RPMI7951 (cell line): ENCODE measurements at places on chromosomes 5 and 9.

- peak; percentile 3 for DNase-seq
These were observed 210.9 kb downstream of the ESM1 start for GRCh38 chr5:54774281-54775170.

DNA sequence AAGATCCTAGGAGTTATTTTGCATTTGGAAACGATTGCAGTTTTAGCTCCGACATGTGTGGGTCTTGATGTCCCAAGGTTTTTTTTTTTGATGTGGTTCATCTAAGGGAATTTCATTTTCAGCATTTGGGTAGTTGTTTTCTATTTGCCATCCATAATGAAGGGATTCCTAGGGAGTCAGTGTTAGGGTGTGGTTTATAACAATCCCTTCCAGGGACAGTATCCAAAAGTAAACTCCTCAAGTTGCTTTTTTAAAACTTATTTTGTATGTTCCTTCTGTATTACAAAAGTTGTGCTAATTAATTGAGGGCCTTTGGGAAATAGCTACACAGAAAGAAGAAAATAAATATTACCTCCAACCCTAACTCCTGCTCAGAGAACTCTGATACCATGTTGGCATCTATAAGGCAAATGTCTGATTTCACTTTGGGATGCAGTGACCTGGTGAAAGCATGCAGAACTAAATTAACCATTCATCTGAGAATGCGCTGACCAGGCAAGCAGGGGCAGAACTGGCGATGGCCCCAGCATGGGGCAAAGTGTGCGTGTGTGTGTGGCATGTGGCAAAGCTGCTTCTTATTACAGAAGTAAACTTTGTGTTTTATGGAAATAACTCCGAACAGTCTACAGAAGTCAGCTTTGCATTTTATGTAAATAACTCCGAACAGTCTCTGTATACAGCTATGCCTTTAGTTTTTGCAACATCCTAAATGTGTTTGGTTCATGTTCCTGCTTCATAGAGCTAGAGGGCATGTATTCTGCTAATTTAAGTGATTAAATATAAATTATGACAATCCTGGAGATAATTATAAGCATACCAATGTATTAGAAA is 237.2 kb downstream of the TRPM3 start:
- DNase-seq: no peak

GRCh38 chr5:147748590-147748989 is 33.9 kb downstream of the JAKMIP2 start:
- no peak for DNase-seq

- no peak for DNase-seq
These were observed 345.1 kb downstream of the SPATA31D1 start for GRCh38 chr9:82333671-82334070.

GRCh38 chr5:138926688-138927448 is 51.7 kb upstream of the LRRTM2 start:
- no peak for DNase-seq

DNA sequence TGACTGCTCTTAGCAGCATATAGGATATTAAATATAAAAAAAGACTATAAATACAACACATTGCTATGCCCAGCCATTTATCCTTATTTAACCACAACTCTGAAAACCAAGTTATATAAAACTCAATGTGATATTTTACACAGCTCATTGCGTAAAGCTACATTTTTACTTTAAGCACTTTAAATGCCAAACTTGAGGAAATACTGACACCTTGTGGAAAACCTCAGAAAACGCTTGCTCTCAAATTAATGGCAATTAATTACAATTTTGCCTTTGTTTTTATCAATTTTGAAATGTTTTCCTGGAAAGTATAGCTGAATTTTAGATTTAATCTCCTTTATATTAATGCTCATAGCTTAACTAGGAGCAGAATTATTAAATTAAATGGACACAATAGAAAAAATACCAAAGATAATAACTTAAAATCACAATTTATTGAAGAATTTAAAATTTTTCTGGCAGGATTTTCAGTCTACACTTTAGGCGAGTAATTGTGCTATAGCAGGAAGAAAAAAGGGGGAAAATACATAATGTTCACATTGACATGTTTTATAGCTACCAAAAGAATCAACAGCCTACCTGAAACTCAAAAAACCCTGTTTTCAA is 25.2 kb upstream of the PLAC8L1 start:
- peak; percentile 19 for DNase-seq

GRCh38 chr5:61184708-61185107 is 22.4 kb upstream of the SMIM15 start:
- DNase-seq: no peak

DNA sequence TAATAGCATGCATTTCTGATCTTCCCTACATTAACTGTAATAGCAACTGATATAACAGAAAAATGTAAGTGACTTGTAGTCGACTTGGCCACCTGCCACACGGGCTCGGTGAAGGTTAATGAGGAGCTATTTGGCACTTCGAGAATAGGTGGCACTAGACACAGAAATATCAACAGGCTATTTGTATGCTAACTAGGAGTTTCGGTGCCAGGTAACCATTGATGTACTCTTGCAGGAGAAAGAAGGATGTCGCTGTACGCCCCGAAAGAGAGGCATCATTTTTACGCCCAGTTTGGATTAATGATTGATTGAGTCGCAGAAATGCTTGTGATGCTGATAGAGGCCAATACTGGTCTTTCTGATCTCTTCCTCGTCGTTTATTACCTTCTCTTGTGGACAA is 516 bp upstream of the DMRT2 start:
- DNase-seq: no peak

- no peak for DNase-seq
These were observed 25.4 kb downstream of the EPB41L4B start for GRCh38 chr9:109295221-109296130.

GRCh38 chr5:63553073-63553472 is 409.2 kb downstream of the HTR1A start:
- DNase-seq: no peak

GRCh38 chr5:107876261-107876660 is 205.5 kb upstream of the EFNA5 start:
- DNase-seq: no peak

- peak; percentile 76 for DNase-seq
These were observed 26.6 kb upstream of the CRB2 start for GRCh38 chr9:123329329-123329955.

GRCh38 chr5:77308154-77308960 is 97.9 kb downstream of the PDE8B start:
- no peak for DNase-seq

DNA sequence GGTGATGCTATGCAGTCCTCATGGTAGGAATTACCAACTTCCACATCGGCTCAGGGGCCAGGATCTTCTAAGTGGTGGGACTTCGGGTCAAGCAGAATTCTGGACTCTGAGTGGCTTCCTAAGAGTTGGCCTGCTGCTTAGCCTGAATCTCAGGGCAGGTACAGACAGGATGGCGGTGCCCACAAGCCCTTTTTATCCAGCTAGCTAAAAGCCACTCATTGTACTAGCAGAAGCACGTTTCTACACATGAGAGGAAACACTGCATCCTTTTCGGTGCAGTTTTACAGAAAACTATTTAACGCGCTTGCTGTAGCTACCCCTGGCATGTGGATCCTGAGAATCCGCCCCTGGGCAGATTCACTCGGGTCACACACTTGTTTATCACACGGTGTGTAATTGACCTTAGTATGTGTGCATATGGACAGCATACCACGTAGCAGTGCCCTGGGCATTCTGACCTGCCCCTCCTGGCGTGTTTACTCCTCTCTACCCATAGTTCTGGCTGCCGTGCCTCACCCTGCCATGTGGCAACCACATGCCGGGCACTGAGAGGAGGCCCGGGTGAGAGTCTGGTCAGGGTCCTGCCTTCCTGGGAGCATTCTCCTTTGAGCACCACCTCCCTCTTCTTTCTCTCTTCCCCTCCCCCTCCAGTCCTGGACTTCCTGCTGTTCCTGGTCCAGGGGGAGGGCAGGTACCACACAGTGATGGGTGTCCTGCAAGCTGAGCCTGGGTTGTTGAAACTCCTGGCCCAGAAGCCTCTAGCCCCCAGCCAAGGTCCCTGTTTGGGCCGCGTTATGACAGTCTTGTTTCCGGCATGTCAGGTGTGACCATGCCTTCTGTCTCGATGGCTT is 65.9 kb downstream of the DAB2IP start:
- peak; percentile 23 for DNase-seq

DNA sequence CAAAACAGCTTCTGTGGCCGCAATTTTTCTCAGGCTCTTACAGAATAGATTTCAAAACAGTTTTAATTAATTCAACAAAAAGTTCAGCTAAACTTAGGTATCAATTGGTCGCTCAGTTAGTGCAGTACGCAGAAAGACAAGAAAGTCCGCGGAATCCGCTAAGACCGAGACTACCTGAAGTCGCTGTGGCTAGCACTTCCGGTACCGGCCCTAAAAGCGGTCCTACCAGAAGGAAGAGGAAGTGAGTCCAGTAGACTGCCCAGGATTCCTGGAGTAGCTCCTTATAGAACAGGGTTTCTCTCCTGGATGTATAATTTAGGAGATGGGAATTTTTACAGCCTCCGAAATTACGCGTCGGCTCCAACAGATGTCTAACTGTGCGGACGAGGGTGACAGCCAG is 16.6 kb upstream of the PCDHB2 start:
- no peak for DNase-seq

DNA sequence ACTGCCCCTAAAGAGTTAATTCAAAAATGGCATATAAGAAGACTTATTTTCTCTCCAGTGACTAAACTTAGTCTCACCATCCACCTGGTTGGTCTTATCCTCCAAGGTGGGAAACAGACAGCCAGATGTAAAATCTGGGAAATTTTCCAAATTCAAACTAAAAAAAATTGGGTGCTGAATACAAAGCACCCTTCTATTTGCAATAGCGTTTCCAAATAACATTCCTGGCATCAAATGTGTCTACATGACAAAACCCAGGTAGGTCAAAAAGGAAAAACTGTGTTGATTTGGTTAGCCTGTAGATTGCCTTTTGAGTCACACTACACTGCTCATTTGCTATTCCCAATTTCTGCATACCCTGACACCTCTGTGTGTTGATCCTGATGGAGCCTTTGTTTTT is 252.2 kb downstream of the NR2F1-AS1 start:
- no peak for DNase-seq

GRCh38 chr9:100459963-100460362 is 13.0 kb upstream of the TMEFF1 start:
- no peak for DNase-seq

- no peak for DNase-seq
These were observed 18.7 kb downstream of the ADAMTS13 start for GRCh38 chr9:133440874-133441273.

DNA sequence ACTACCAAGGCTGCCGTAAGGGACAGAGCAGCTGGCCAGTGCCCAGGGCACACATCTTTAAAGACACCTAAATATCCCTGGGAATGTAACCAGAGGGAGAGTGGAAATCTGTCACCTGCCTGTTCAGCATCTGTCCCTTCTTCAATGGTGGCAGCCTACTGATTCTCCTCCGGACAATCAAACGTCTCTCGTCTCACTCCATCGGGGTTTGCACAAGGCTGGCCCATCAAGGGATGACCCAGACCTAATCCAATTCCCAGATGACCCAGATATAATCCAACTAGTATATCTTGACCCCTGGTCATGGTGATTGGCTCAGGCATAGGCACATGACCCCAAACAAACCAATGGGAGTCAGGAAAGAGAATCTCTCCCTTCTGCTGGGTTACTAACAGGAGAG is 93.5 kb downstream of the HRH2 start:
- no peak for DNase-seq

DNA sequence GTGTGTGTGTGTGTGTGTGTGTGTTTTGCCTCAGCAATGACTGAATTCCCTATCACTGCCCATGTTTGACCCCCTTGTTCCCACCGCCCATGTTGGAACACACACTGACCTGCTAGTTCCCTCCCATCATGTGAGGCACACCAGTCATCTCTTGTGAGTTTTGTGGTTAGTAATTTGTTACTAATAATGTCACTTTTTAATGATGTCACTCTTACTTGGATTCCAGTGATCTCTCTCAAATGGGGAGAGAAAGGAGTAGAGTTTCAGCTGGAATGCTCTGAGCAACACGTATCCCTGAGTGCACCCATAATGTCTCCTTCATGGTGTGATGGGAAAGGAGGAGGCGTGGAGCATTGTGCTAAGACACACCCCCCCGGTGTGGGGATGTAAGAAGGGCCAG is 172.6 kb downstream of the SH3GL2 start:
- DNase-seq: no peak

- DNase-seq: no peak
These were observed 48.8 kb upstream of the GOLPH3 start for GRCh38 chr5:32222723-32223470.

DNA sequence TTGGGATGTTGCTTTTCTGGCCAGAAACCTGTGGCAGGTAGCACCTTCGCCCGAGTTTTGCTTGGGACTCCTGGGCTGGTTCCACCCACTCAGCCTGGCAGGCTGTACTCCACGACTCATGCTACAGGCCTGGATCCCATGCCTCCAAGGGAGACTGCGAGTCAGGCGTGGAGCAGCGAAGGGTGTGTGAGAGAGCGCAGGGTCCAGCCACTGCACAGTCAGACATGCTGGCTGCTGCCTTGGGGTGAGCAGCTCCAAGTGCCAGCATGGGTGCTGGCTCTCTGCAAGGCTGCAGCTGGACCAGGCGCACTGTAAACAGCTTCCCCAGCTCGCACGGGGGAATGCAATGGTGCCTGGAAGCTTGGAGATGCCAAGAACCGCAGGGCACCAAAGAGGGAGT is 249.6 kb upstream of the EDIL3 start:
- peak; percentile 57 for DNase-seq

DNA sequence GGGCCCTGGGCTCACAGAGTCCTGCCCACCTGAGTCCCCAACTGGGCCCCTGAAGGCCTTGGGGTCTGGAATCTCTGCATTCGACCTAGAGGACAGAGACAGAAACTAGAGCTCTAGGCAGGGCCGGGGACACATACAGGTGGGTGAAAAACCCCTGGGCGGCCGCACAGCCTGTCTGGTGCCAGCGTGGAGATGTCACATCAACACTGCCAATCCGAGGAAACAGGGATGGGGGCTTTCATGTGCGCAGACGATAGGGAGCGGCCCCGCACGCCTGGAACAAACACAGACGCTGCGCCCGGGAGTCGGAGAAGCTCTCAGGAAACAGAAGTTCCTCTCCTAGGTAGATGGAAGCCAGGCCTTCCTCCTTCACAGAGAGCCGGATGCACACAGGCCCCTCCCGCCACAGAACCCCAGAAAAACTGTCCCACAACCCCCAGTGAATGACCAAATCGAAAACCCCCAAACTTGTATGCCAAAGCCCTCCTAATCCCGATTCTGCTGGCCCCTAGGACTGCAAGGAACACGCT is 1.8 kb downstream of the GRM6 start:
- DNase-seq: no peak

DNA sequence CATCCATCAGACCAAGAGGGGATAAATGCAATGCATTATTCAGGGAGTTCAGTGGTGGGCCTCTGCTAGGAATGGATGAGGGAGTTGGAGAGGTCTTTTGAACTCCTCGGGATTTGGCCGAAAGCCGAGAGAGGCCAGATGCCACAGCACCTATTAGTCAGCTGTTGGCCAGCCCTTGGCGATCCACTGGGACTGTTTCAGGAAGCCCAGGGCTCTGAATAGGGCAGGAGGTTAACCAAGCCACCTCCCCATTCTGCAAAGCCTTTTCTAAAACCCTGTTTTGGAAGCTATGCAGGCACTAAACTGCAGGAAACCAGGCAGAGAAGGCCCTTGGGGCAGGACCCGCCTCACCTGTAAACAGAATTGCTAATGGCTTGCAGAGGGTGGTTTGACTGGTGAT is 37.8 kb downstream of the ASTN2 start:
- DNase-seq: no peak
